Hematopoietic multipotent progenitor cell treated with erythropoietin and hydrocortisone succinate and interleukin-3 and kit ligand, for 15 days (in vitro differentiated cells): ENCODE measurements at places on chromosomes 1 and 21.
A peak's percentile ranks its signal among the peaks of the same experiment; 100 is the strongest.

DNA sequence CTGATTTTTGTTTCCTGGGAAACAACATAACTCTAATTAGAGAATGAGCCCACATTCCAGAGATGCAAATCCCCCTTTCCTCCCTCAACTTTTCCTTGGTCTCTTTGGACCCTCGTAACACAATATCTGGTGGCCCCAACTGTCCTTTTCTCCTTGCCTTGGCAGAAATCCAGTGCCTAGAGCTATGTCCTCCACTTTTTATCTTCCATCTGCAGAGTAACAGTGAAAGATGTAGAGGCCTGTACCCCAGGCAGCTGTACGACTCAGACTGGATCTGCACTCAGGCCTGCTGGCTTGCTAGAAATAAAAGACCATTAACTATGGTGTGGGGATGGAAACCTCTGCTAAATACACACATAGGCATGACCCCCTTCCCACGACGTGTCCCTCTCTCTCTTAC lies 72.0 kb downstream of the WARS2 start:
- no peak for DNase-seq

GRCh38 chr1:219000631-219001030 lies 173.0 kb upstream of the LYPLAL1 start:
- DNase-seq, result no peak

DNA sequence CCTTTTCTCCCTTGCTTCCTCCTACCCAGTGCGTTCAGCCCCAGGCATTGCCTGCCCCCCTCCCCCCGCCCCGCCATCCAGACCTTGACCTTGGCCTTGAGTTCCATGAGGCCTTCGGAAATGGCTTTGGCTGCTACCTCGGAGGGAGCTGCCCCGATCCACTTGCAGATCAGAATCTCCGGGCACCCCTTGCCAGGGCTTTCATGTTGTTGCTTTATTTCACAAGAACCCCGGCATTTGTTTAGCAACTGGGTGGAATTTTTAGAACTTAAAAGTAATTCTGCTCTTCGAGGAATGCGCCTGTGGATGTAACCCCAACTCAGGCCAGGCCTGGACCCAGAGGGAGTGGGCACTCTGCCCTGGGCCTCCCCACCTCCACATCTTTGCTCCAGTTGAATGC lies 154.1 kb upstream of the TMEM51 start:
- no peak for DNase-seq

GRCh38 chr1:203638950-203639349 lies 12.3 kb downstream of the ATP2B4 start:
- no peak for DNase-seq

- no peak for DNase-seq
These were observed 22.4 kb upstream of the ACTN2 start for GRCh38 chr1:236663934-236664333.

- no peak for DNase-seq
These were observed 163.6 kb downstream of the RERE start for GRCh38 chr1:8653878-8654277.

DNA sequence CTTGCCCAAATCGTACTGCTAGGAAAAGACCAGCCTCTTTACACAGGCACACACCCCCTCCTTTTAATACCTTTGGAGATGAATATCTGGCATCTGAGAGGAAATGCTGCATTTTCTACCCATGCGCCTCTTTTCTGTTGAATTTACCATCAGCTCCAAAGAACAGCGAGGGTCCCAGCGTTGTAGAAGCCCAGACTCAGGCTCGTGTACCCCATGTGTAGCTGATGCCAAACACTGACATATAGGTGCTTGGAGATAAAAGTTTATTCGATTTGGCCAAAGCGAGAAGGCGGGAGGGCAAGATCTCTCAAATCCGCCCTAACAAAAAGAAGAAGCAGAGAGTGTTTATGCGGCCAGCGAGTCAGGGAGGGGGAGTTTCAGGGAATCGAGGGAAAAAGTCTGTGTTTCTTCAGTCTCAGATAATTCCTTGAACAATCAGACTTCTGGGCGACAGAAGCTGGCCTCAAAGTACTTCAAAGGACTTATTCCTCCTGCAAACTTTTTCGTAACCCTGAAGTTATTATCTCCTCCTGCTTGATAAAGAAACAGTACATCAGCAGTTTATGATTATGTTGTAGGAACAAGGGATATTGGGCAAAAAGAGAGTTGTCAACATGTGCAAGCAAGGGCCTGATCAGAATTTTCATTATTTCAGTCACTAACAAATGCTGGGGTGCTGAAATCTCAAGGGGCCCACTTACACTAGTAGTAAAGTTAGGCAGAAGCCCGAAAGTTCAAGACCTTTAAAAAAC lies 642 bp upstream of the CREG1 start:
- no peak for DNase-seq

DNA sequence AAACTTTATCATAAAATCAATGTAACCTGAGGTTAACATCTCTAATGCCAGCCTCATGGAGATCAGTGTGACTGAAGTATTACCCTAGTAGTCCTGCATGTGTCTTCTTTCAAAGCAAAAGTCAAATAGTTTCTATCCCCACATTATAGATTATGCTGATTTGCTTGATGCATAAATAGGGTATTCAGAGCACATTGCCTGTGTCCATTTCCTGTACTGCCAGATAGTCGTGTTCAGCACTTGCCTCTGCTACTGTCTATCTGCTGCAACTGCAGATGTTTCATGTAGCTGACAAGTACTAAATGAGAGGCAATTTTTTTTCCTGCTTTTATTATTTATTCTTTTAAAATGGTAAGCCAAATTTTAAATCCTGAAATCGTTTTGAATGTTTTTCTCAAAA lies 348.7 kb downstream of the CHRM3 start:
- no peak for DNase-seq

GRCh38 chr1:215665215-215665614 lies 98.1 kb downstream of the KCTD3 start:
- no peak for DNase-seq

DNA sequence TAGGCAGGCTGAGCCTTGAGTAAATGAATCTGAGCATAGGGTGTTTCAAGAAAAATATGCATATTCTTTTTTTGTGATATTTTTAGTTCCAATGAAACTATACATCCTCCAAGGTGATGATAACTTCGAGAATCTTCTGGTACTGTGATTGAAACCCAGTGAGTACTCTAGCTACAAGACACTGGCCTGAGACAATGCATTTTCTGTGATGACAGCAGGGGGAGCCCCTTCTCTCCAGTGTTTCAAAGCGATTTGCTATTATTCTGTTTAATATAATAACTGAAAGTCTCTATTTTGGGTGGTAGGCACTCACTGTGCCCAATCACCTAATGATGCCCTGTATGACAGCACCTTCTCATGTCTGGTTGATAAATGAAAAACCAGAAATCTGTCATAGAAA lies 12.1 kb downstream of the IRF2BP2 start:
- peak; percentile 72 for DNase-seq

DNA sequence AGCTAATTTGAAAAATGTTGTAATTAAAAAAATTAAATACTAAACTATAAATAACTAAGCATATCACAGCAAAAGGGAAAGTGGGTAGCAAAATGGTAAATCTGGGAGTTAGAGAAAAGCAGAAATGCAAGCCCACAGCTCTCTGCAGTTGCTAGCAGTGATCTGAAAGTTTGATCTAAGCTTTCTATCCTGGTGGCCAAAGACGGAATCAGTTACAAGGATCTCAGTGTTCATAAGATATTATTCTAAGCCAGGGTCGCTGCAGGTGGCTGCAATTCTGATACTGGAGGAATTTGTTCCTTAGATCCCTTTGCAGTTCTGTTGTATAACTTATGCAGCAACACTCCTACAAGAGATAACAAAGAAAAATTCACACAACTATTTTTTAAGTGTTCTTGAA lies 363.7 kb downstream of the SETD4 start:
- DNase-seq, result no peak

- peak; percentile 99 for DNase-seq
These were observed at the start of gene POU2F1 for GRCh38 chr1:167220537-167221125. Gene POU2F1 (plus strand): TSS chr1:167220886. CDS start chr1:167220898, 12 bp downstream.

DNA sequence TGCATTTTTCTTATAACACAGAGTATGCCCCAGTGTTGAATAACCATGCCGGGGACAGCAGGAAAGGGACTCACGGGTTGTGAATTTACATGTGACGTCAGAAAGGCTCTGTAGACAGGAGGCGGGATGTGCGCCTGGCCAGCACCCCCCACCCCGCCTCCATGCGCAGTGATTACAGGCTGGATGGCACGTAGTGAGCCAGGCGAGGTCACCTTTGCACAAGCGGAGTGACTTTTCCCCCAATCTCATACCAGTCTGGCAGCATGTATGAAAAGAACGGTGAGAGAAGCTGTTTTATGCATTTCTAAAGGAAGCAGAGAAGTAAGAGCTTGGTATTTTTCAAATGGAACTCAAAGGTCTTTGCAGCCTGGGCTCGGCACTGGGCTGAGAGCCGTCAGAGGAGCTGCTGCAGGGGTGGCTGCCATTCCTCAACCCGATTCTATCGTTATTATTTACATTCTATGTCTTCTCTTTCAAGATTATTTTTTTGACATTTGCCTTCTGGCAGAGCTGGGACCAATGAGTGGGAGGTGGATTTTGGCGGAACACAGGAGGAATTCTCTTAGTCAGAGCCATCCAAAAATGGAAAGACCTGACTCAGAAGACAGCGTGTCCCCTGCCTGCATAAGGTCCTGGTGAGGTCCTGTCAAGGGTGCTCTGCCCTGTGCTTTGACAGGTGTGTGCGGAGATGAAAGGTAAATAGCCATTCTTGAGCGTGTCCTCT lies 115.6 kb upstream of the SLC45A1 start:
- DNase-seq, result no peak

GRCh38 chr1:154926201-154926600 lies 10.3 kb downstream of the PMVK start:
- DNase-seq, result no peak

- DNase-seq, result no peak
These were observed 16.7 kb upstream of the LYST start for GRCh38 chr1:235883261-235883927.

DNA sequence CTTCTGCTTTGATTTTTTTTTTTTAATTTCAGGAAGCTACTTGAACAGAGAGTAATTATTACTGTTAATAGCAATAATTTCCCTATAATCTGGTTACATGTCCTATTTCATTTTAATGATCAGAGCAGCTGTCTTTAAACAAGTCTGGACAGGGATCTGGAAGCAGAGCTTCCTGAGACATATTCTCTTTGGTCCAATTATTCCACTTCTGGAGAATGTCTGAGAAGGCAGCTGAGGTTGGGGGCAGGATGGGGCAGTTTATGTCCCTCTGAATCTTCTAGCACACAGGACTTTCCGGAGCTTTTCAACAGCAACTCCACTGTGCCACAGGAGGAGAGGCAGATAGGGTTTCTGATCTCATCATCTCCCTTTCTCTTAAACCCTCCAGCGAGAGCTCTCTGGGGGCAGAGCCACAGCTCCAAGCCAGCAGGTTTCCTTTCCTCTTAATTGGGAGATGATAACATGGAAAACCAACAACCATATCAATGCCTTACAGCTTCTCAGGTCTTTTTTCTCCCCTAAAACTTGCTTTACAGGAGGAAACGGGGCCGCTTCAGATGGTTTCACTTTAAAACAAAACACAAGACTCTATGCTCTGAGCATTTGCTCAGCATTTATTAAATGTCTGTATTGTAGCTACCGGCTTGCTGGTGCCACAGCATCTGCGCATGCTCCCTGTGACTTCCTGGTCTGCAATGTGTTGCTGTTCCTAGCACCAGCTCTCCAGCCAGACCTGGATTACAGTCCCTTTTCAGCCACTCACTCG lies 425.7 kb upstream of the USP24 start:
- DNase-seq, result no peak

GRCh38 chr1:225603538-225604354 lies 49.2 kb downstream of the ENAH start:
- no peak for DNase-seq

DNA sequence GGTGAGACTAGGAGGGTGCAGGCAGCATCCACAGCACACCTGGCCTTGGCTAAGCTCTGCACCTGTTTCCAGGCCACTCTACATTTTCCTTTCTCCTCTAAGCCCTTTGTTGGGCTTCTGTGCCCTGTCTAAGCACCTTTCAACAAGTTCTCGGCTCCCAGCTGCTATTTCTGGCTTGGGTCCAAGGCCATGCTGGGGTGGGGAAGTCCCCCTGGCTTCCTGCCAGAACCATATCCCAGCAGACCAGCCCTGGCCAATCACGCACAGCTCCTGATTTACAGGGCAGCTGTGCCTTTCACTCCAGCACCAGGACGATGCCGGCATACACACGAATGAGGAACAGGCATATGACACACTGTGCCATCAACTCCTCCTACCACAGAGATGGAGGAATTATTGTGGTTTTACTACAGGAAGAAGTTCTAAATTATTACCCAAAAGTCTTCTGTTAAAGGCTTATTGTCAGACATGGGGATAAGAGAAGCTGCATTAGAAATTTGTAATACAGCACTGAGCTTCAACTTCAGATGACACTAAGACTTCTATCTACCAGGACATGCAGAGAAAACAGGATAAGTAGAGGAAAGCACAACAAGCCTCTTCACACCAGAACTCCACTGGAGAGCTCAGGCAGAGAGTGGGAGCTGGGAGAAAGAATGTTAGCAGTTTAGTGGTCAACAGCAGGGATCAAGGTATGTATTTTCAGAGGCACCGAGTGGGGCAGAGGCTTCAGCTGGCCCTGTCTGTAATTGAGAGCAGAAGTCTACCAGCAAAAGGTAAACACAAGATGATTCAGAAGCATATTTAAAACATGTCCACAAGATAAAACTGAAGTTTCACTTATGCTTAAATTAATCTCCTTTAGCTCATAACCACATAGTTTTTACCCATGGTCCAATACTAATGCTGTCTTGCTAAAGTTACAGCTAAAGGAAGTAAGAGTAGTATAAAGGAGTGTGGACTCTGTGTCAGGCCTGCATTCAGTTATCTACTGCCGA lies 37.4 kb downstream of the TRIT1 start:
- peak; percentile 72 for DNase-seq

- DNase-seq, result no peak
These were observed 836 bp downstream of the OLFML3 start for GRCh38 chr1:113980110-113980509.

GRCh38 chr1:167043752-167044488 lies 46.3 kb downstream of the GPA33 start:
- peak; percentile 27 for DNase-seq
